ENCODE measurements at places on chromosomes 6 and 20.
A peak's percentile ranks its signal among the peaks of the same experiment; 100 is the strongest.

DNA sequence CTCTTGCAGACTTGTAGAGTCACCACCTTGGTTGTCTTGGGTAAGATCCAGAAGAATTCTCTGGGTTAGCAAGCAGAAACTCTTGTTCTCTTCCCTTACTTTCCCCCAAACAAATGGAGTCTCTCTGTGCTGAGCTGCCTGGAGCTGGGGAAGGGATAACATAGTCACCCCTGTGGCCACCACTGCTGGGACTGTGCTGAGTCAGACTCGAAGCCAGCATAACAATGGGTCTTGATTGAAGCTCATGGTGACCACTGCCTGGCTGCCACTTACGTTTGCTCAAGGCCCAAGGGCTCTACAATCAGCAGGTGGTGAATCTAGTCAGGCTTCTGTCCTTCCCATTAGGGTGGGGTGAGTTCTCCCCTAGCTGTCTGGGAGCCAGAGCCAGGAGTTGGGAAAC is 15.4 kb upstream of the ERVFRD-1 start:
- DNase-seq: no peak

DNA sequence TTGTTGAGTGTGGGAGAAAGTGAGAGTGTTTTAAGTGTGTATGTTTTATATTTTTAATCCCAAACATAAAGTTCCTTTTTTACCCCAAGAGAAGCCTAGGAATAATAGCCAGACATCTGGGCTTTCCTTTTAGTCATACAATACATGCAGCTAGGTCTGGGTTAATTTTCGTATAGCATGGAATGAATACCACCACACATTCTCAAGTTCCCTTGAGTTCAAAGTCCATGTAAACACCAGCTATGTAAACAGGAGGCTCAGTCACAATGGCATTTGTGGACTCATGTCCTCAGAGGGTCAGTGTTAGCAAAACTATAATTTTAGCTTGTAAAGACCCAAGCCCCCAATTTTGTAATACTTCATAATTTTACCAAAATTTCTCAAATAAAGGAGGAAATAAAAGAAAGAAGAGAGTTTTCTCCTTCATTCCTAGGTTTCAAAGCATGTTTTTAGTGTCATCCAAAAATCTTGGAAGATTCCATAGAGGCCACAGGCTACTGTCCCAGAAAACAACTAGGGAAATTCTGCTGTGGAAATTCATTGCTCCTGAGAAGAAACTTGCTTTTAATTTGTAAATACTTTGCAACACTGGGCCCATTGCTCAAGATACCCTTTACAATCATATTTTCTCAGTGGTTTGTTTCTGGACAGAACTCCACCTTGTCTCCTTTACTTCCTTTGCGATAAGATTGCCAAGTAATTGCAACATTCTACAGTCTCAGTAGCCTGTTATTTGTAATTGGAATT is 671.2 kb downstream of the COL12A1 start:
- DNase-seq: peak; percentile 64

DNA sequence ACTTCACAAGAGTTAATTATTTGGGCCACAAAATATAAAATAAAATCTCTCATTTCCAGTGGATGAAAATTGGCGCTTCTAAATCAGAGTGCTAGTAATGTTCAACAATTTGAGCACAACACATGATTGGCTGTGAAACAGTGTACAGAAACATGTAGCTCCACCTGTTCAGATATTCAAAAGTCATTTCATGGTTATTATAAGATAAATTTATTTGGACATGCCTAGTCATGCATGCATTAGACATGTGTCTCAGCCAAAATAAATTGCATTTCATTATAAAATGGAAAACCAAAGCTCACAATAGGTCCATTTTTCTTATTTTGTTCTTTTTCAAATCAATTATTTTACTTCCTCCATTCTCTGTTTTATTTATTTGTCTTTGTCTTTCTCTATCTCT is 374.8 kb downstream of the LMBRD1 start:
- DNase-seq: no peak

GRCh38 chr6:108831104-108831503 is 17.1 kb upstream of the ARMC2 start:
- no peak for DNase-seq

GRCh38 chr6:8947900-8948299 is 512.6 kb upstream of the SLC35B3 start:
- DNase-seq: no peak

DNA sequence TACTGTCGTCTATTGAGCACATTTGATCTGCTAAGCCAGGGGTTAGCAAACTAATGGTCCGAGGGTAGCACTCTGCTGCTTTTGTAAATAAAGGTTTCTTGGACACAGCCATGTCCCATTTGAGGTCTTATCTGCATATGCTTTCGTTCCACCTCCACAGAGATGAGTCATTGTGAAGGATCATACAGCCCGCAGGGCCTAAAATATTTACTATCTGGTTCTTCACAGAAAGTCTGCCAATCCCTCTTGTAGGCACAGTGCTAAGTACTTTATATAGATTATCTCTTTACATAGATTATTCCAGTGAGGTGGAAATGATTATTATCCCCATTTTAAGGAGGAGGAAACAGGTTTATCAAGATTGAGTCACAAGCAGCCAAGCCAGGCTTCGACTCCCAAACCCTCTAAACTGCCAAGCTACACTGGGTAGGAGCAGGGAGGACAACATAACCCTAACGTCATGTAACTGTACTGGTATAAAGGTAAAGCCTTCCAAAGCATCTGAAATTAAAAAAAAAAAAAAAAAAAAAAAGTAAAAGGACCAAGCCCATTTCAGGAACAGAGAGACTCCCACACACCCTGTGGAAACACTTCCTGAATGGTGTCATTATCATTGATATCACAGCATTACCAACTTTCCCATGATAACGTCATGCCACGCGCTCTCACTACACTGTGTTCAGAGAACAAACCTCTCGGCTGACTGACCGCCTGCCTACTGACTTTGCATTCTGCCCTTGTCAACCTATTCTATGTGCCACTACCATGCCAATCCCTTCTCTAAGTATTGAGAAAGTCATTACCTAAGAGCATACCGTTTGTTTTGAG is 101.0 kb downstream of the KIF16B start:
- no peak for DNase-seq

- peak; percentile 73 for DNase-seq
These were observed 268.5 kb upstream of the MARCKS start for GRCh38 chr6:113588646-113589045.

GRCh38 chr6:111874025-111874415 is 768 bp upstream of the FYN start:
- DNase-seq: no peak

DNA sequence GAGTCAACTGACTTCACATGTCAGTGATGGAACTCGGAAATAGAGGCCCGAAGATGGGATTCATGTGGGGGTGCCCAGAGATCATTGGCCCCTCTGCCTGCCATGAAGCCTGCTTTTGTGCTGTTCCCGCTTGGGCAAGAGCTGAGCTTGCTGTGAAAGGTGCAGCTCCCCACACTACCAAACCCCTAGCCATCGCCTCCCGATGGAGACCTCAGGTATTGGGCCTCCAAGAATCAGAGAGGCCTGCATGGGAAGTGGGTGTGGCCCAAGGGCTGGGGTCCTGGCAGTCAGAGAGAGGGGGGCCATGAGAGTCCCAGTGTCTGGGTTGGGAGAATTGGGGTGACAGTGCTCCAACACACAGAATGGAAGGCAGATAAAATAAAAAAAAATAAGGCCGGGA is 160.9 kb downstream of the SOD2 start:
- no peak for DNase-seq

DNA sequence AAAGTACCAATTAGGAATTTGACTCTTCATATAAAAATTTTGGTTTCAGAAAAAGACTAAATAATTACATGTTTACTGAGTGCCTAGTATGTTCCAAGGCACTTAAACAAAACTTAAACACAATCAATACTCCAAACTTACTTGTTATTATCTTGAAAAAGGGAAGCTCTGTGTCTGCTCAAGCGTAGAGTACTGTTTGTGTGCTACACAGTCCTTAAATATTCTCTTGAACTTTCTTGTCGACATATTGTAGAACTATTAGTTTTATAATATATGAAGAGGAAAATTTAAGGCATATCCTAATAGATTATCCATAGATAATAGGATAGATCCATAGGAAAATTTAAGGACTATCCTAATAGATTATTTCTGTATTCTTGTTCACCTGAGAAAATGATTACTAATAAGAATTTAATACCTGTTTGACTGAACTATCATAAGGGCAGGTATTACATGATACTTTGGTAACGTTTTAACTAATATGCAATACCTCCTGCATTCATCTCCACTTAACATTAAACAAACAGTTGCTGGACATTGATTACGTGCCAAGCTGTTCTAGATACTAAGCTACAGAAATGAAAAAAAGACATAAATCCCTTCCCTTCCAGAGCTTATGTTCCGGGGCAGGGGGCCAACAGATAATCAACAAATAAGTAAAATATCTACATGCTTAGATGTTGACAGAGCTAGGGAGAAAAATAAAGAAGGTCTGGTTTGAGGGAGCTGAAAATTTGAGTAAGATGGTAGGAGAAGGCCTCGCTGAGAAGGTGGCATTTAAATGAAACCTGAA is 115.2 kb upstream of the BCLAF1 start:
- no peak for DNase-seq
